ENCODE measurements at places on chromosomes 3 and 15.
A peak's percentile ranks its signal among the peaks of the same experiment; 100 is the strongest.

GRCh38 chr3:69081583-69082262 lies 1.6 kb upstream of the UBA3 start:
- no peak for DNase-seq

GRCh38 chr3:81853431-81853830 lies 92.0 kb upstream of the GBE1 start:
- DNase-seq: no peak

GRCh38 chr3:65833761-65834505 lies 204.8 kb downstream of the MAGI1 start:
- peak; percentile 25 for DNase-seq

- no peak for DNase-seq
These were observed 319.9 kb downstream of the NAALADL2 start for GRCh38 chr3:175179055-175179454.

GRCh38 chr3:3119393-3119851 lies 7.3 kb upstream of the TRNT1 start:
- no peak for DNase-seq

DNA sequence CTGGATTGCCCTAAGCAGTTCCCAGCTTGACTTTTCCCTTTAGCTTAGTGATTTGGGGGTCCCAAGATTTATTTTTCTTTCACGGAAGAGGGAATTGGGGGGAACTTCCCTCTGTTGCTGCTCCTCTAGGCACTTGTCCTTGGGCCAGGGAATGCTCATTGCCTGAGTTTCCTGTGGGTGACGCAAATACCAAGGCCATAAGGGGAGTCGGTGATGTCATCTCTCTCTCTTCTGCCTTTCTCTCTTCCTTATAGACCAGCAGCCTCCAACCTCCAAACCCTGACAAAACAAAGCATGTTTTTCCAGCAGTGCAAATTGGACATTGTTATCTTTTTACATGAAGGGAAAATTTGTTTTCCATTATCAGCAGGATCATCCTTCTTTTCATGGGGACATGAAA lies 120.2 kb downstream of the ITPR1 start:
- DNase-seq: no peak

DNA sequence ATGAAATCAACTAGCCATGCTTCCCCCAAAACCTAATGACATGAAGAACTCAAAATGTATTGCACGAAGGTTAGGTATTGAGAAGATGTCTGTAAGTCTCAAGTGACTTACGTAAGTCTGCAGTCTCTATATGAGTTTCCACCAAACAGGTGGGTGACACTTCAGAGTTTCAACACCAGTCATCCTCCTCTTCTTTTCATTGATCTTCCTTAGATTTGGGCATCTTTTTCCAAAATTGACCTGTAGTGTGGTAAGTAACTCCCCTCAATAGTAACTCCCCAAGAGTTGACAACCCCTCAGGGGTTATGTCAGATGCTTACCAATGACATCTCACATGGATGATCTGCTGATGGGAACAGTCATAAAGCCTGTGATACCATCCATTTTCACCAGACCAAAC lies 46.1 kb downstream of the GPR176 start:
- no peak for DNase-seq

- no peak for DNase-seq
These were observed 229.7 kb downstream of the CBLB start for GRCh38 chr3:105639131-105639530.

- DNase-seq: peak; percentile 92
These were observed at the start of gene GOLIM4 for GRCh38 chr3:168095611-168096209. TSS of gene GOLIM4 (minus strand) at chr3:168095924. CDS start at chr3:168095285, 639 bp downstream.

DNA sequence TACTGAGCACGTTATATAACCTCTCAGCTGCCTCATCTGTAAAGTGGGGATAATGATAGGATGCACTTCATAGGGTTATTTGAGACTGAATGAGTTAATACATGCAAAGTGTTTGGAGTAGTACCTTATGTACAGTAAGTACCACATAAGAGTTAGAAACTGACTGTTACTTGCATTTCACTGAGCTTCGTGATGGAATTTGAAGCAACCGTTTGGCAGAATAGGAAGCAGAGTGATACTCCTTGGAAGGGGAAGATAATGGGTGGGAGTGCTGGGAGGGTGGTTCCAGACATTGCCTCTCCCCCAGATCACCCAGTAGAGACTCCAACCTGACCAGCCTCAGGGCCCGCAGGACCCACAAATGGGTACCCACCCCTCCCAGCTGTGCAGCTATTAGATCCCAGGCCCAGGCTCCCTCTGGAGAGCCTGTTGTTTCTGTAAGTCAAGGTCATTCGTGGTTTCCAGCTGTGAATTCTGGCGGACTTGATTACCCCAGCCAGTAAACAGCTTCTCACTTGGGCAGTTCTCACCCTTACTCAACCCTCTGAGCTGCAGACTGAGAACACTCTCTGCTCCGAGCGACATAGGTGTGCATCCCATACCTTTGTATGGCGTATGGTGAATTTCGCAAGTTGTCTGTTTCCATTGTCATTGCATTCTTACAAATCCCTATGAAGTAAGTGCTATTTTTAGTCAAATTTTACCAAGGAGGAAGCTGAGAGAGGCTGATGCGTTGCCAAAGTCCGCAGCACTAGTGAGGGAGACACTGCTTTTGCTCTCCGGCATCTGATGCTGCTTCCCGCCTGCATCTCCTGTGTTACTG lies 11.1 kb downstream of the ALPK3 start:
- DNase-seq: no peak

DNA sequence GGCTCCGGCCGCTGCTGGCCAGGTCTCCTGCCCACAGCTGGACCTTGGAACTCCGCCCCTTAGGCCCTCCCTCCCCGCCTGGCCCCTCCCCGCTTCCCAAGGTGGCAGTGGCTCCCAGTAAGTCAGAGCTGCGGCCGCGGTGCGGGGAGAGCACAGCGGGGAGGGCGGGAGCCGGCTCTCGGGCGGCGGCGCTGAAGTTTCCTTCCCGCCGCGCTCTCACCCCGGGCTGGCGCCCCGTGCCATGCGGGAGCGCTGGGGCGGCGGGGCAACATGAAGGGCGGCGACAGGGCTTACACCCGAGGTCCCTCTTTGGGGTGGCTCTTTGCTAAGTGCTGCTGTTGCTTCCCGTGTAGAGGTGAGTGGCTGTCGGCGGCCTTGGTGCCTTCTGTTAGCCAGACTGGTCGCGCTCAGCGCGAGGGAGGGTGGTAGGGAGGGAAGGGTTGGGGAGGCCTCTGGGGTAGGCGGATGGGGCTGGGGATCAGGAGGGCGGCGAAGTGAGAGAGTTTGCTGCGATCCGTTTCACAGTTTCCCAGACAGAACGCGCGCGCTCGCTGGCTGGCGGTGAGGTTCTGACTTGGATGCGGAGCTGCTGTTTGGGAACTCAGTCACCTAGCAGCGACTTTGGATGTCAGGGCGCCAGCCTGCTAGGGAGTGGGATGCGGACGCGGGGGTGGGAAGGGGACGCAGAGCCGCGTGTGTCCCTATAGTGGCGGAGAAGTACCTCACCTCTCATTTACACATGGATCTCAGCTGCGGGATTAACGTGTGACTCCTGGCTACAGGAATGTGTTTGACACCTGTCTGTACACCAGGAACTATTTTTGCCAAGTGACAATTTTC lies 145.5 kb upstream of the UMPS start:
- DNase-seq: no peak

- DNase-seq: no peak
These were observed 275.1 kb upstream of the LRTM1 start for GRCh38 chr3:55203006-55203405.

Measured in GM04503 (cell line).